ENCODE measurements at places on chromosomes 6 and 20.

- no peak for DNase-seq
Measured at GRCh38 chr6:28643017-28643740, 117.5 kb downstream of the GPX5 start.

DNA sequence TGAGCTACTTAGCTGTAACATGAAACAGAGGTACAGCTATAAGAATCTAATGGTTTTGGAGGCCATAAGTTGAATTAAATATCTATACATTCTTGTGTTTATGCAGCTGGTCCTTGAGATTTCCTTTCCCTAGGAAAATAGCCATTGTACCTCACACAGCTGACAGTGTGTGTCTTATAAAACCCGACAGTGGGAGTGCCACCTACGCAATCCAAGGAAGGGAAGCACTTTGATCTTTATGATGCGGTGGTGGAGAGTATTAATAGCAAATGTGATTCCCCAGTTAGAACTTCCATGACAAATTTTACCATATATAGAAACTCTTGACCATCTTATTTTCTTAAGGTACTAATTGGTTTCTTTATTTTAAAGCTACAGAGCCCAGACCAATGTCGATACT, 149.5 kb downstream of the TMEM200A start:
- DNase-seq, result no peak

- DNase-seq, result no peak
Measured at GRCh38 chr6:106363401-106364138, 3.1 kb downstream of the CRYBG1 start.

GRCh38 chr20:37020636-37021035, 69.1 kb upstream of the SAMHD1 start:
- no peak for DNase-seq

DNA sequence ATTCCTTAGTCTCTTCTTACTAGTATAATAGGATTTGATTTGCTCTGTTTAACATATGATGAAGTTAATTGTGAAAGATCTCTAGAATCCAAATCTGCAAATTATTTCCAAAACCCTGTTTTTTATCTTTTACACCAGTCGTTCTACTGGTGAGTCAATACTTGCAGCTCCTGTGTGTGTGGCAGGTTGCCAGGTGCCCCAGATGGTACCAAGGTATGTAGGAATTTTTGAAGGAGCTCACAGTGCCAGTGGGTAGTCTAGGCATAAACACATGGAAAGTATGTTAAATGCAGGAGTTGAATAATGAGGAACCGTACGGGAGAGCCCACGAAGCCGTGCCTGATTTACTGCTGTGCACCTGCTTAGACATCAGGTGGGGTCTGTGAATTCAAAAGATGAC, 192.2 kb downstream of the FARS2 start:
- DNase-seq, result no peak

DNA sequence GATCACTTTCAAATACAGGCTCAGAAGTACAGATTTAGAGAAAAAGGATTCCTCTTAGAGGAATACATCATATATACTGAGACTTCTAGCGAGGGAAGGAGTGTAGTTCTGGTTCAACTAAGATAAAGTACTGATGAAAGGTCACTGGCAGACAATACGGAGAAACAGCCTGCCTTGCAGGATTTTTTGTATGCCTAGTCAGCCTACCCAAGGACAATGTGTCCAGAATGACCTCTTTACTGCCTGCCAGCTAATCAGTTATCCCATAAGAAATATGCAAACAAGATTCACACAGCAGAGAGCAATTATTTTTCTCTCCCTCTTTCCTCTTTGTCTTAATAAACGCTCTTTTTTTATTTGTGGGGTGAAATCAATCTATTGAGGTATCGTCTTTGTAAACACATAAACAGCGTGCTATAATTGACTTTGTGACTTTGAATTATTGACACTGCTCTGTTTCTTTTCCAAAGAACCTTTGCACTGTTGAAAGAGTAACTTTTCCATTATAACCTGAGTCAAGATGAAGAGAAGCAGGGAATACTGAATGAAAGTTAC, 1.4 kb upstream of the TSPYL4 start:
- no peak for DNase-seq

DNA sequence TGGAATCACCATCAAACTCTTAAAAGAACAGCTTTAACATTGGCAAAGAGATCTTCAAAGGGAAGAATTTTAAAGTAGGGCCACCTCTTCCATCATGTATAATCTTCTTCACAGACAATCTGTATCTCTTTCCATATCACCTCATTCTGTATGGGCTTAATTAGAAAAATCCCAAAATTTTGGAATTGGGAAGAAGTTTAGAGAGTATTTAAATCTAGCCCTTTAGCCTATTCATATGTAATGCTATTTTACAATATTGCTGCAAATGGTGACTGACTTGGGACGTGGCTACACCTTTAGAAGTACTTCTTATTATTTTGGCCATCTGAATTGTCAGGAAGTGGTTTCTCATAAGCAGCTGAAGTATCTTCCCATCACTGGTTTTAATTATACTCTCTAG, 474.3 kb downstream of the RFPL4B start:
- no peak for DNase-seq

All from DMS79 (cell line).